ENCODE measurements at places on chromosomes 7 and 10. TPM values are rescaled to one million over a fixed set of nuclear protein-coding genes. Genes with fewer than 3 reads are reported as not detected.

DNA sequence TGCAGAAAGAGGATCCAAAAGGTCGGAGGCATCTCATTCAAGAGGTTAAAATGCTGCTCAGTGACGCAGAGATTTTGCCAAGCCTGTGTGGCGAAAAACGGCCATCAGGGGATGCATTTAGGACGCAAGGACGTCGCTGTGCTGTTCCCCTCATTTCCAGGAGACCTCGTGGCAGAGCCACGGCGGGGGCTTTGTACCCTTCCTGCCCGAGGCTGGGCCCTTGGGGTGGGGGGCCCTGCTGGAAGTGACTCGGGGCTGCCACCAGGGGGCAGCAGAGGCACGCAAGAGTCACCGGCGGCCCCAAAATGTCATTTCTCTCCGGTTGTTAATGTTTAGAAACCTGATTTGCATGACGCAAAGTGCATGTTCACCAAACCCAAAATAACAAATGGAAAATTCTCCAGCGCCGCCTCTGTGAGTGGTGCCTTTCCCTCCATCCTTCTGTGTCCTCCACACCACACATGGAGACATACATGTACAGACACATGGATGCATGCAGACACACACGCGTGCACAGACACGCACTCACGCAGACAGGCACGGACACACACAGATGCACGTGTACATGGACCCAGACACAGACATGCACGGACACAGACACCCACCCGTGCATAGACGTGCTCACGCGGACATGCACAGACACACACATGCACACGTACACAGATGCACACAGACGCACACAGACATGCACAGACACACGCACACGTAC is 51.0 kb upstream of the NKX6-2 start:
- no peak overlapping the region for H3K27ac ChIP-seq
- H3K4me3 ChIP-seq: no peak overlapping the region
- H3K27me3 ChIP-seq: no peaks in the 10 kb centered on the region
- no peaks in the 10 kb centered on the region for H3K36me3 ChIP-seq
- peak; percentile 49 for DNase-seq

DNA sequence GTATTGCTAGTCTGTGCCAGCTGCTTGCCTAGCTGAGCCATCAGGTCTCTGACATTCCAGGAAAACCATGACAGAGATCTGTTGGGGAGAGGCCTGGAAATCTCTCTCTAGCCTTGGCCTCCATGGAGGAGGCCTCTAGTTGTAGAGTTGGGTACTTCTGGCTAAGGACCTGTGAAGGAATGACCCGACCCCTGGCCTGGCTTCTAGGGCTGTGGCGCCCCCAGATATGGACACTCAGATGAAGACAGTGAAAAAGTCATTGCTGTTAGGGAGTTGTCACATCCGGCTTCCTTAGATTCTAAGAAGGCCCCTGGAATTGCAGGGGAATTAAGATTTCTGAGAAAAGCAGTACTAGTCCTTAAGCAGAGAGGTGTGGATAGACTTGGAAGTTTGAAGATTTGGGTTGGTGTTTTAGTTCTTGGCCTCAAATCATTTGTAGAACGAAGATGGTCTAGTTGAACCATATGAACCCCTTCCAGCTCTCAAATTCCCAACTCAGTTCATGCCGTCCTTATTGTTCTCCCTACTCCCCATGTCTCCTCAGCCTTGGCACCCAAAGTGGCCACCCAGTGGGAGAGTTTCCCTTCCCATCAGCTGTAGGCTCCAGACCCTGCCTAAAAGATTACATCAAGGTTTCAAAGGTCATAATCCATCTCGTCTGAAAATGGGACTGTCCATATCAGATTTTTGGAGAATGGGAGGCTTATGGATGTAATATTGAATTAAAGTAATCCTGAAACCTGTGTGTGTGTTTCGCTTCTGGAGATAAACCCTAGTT is 7.0 kb downstream of the HHEX start:
- H3K36me3 ChIP-seq: no peaks in the 10 kb centered on the region
- no peak for DNase-seq
- H3K4me1 ChIP-seq: peaks cover 32% of the 10 kb centered on the region
- peaks cover 73% of the 10 kb centered on the region for H3K27me3 ChIP-seq

DNA sequence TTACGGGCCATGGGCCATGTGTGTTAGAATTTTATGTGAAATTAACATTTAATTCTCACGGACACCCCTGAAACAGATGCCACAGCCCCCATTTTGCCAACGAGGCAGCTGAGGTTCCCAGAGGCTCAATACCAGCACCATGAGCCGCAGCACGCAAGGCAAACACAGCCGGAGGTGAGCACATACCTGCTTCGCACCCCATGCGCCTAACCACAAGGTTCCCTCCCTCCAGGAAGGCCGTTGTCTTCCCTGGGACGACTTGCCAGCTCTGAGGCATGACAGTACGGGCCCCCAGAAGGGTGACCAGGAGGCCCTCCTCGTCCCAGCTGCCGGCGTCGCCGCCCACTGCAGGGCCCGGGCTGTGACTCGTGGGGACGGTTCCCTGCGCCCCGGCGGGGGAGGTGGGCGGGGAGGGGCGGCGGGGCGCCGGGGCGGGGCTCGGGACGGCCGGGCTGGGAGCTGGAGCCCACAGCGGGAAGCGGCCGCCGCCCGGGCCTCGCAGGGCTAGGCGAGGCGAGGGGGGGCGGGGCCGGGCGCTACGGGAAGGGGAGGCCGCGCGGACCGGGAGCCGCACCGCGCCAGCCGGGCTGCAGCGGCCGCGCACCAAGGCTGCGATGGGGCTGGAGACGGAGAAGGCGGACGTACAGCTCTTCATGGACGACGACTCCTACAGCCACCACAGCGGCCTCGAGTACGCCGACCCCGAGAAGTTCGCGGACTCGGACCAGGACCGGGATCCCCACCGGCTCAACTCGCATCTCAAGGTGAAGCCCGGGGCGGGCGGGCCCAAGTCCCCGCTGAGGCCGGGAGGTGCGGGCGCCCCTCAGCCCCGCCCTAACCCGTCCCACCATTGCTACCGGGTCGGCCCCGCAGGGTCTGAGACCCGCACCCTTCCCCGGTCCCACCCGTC is at the start of gene CAV2:
TSS of gene CAV2 (plus strand) at position 571 of the 910 bp plus-strand sequence. CDS start at position 615, 44 bp downstream.
- peak within 1 kb of the TSS; percentile 47 for H3K4me3 ChIP-seq
- peaks cover 56% of the 10 kb centered on the region for H3K27me3 ChIP-seq
- H3K27ac ChIP-seq: no peak within 1 kb of the TSS
- no peaks in the 10 kb centered on the region for H3K36me3 ChIP-seq

DNA sequence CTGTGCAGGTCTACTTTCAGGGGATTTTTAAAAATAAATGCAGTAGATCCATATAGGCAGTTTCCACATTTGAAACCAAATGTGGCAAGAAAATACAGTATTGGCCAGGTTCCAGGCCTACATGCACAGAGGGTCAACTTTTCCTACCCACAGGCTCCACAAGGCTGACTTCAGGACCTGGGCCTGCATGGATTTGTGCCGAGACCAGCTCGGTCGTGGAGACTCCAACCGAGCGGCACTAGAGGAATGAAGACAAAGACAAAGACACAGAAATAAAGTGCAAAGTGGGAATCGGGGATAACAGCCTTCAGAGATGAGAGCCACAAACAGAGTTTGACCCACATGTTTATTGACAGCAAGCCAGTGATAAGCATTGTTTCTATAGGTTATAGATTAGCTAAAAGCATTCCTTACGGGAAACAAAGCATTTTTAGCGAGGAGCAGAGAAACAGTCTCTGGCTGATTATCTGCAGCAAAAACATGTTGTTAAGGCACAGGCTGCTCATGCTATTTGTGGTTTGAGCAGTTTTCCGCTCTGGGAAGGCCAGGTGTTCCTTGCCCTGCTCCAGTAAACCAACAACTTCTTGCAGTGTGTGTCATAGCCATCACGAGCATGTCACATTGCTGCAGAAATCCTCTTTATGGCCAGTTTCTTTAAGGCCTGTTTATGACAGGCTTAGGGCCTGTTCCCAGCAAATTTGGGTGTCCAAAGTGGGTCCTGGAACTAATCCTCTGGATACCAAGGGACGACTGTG is 52.6 kb downstream of the ZNF37A start:
- H3K36me3 ChIP-seq: no peaks in the 10 kb centered on the region
- no peak overlapping the region for H3K4me3 ChIP-seq
- H3K27me3 ChIP-seq: no peaks in the 10 kb centered on the region

GRCh38 chr7:30869794-30870611 is 41.6 kb upstream of the AQP1 start:
- peaks cover 2% of the 10 kb centered on the region for H3K4me1 ChIP-seq
- DNase-seq: no peak
- H3K27ac ChIP-seq: no peak overlapping the region
- H3K4me3 ChIP-seq: no peak overlapping the region
- no peaks in the 10 kb centered on the region for H3K36me3 ChIP-seq
- no peaks in the 10 kb centered on the region for H3K27me3 ChIP-seq

DNA sequence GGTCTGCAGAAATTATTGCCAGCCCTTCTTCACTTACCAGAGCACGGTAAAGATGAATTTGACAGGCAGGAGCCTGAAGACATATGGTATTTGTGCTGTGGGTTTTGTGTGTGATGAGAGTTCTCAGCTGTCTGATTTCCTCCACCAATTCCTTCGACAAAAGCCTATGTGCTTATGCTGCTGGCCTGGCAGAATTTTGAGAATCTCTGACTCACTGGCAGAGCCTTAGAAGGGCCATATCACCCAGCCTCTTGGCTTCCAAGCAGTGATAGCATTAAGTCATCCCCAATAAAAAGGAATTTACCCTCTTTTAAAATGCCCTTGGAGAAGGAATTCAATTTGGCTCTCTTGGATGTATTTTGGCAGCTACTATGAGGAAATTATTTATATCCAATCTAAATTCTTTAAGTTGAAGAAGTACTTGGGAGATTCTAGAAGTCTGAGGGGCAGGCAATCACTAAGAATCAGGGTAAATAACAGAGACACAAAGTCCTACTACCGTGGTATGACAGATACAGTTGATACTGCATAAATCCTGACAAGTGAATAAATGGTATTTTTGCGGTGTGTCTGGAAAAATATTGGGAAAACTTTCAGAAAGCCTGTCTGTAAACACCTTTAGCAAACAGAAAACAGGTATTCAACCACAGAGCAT is 68.6 kb upstream of the EFCAB10 start:
- DNase-seq: no peak
- no peak overlapping the region for H3K4me3 ChIP-seq
- no peaks in the 10 kb centered on the region for H3K36me3 ChIP-seq
- no peaks in the 10 kb centered on the region for H3K27me3 ChIP-seq
- H3K4me1 ChIP-seq: peaks cover 5% of the 10 kb centered on the region

GRCh38 chr7:72267291-72267800 is 144.8 kb downstream of the CALN1 start:
- no peak overlapping the region for H3K27ac ChIP-seq
- no peaks in the 10 kb centered on the region for H3K4me1 ChIP-seq
- H3K27me3 ChIP-seq: no peaks in the 10 kb centered on the region
- H3K36me3 ChIP-seq: no peaks in the 10 kb centered on the region

- no peak for DNase-seq
- H3K4me3 ChIP-seq: peak overlapping the region; percentile 64
- H3K36me3 ChIP-seq: peaks cover 26% of the 10 kb centered on the region
Measured at GRCh38 chr10:110069502-110069982, 61.8 kb downstream of the ADD3 start.

DNA sequence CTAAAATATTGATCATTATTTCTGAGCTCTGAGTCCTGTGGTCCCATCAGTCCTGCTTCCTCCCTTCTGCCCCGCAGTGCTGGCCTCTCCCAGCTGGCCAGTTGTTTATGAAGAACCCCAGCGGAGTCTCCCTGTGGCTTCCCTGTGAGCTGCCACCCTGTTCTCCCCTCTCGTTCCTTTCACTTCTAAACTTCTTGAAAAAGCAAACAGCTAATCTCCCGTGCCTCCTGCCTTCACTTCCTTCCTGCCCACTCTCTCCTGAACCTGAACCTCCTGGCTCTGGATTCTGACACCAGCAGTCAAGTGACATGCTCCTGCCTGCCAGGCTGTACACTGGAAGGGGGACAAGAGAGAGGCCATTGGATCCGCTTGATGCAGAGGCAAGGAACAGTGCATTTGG is 63.7 kb upstream of the ZPBP start:
- DNase-seq: no peak
- peak overlapping the region; percentile 88 for H3K27ac ChIP-seq
- H3K4me3 ChIP-seq: peak overlapping the region; percentile 44
- no peaks in the 10 kb centered on the region for H3K36me3 ChIP-seq

GRCh38 chr10:49322371-49323170 is 23.6 kb downstream of the C10orf71 start:
- H3K4me1 ChIP-seq: peaks cover 5% of the 10 kb centered on the region
- H3K36me3 ChIP-seq: no peaks in the 10 kb centered on the region
- no peak overlapping the region for H3K4me3 ChIP-seq
- DNase-seq: no peak
- H3K27ac ChIP-seq: no peak overlapping the region
- peaks cover 15% of the 10 kb centered on the region for H3K27me3 ChIP-seq

DNA sequence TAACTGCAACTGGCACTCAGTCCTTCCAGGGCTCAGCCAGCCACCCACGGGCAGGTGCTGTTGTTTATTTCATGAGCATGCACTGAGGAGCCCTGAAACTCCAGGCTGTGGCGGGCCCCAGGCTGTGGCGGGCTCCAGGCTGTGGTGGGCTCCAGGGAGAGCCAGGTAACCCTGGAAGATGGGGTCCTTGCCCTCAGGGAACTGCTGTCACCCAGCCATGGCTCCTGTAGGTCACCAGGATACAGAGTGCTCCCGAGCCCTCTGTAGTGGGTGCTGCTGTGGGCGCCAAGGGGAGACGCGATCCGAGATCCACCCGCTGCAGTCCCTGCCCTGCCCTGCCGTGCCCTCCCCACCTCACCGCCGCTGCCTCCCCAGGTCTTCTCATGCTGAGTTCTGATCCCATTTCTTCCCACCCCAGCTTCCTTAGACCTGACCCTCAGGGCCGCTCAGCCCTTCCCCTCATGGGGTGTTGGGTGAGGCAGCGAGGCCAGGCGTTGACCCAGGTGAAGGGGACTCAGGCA is 29.6 kb downstream of the LRRC27 start:
- H3K36me3 ChIP-seq: no peaks in the 10 kb centered on the region
- H3K27me3 ChIP-seq: no peaks in the 10 kb centered on the region
- no peak for DNase-seq

DNA sequence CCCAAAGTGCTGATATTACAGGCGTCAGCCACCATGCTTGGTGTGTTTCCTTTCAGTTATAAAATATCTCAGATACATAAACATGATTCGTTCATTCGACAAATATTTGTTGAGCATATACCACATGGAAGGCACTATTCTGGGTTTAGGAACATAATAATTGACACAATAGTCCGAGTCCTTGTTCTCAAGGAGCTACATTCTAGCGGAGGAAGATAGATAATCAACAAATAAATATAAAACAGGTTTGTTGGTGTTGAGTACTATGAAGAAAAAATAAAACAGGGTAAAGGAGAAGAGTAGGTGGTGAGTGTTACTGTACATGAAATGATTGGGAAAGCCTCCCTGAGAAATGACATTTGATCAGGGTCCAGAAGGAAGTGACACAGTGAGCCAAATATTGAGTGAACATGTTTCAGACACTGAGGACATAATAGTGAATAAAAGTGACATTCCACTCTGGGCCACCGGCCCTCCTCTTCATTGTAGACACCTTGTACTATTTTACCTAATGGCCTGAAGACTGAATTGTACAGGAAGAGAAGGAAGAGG is 6.9 kb upstream of the HILPDA start:
- no peak for DNase-seq
- no peak overlapping the region for H3K27ac ChIP-seq
- peaks cover 21% of the 10 kb centered on the region for H3K4me1 ChIP-seq
- H3K27me3 ChIP-seq: peaks cover 9% of the 10 kb centered on the region
- no peaks in the 10 kb centered on the region for H3K36me3 ChIP-seq

The EPHB4 gene
- 1.9 TPM for total RNA-seq

The SPDYE6 gene
- total RNA-seq: not detected

The GIMAP4 gene
- total RNA-seq: 174 TPM

The SLC26A5 gene
- not detected for total RNA-seq

The RET gene
- 0.34 TPM for total RNA-seq

The NRCAM gene
- total RNA-seq: 0.05 TPM

The KCNMA1 gene
- 0.16 TPM for total RNA-seq

The SRRM3 gene
- total RNA-seq: not detected

The TMEM229A gene
- total RNA-seq: not detected

The DEPP1 gene
- total RNA-seq: not detected

The LEP gene
- not detected for total RNA-seq
